GM23338 (cell line): ENCODE measurements at places on chromosomes 13 and 19.

GRCh38 chr13:60066226-60066625 is 97.5 kb downstream of the DIAPH3 start:
- DNase-seq = no peak

- peak; percentile 56 for DNase-seq
Measured at GRCh38 chr13:97142452-97142851, 79.7 kb upstream of the MBNL2 start.

DNA sequence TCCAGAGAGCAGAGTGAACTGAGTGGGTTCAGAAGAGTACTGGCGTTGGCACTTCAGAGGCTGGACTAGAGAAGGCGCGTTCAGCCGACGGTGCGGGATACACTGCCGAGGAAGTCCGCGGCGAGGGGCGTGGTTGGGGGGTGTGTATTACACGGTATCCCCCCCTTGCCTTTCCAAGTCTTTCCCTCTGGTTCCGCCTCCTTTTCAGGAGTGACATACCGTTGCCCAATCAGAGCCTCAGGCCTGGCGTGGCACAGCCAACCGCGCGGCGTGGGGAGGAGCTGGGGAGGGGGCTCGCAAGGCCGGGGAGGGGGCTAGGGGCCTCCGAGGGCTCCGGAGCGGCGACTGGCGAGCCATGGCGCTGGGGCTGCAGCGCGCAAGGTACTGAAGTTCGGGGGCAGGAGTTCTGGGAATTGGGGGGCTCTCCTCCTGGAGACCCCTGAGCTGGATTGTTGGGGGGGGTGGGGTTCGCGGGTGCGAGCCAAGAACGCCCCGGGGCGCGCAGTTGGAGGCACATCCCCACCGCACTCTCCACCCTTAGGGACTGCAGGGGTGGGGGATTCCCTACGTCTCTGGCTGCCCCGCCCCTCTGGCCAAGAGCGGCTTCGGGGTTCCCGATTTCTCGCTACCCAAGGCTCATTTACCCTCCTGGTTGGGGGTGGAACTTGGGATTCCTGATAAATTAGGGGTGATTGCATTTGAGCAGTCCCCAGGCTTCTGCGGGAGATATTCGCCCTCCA is at the start of gene HIF3A:
Gene HIF3A (plus strand): TSS at position 321 of the 740 bp plus-strand sequence. CDS start 35 bp downstream, at position 356.
- DNase-seq = peak; percentile 99

DNA sequence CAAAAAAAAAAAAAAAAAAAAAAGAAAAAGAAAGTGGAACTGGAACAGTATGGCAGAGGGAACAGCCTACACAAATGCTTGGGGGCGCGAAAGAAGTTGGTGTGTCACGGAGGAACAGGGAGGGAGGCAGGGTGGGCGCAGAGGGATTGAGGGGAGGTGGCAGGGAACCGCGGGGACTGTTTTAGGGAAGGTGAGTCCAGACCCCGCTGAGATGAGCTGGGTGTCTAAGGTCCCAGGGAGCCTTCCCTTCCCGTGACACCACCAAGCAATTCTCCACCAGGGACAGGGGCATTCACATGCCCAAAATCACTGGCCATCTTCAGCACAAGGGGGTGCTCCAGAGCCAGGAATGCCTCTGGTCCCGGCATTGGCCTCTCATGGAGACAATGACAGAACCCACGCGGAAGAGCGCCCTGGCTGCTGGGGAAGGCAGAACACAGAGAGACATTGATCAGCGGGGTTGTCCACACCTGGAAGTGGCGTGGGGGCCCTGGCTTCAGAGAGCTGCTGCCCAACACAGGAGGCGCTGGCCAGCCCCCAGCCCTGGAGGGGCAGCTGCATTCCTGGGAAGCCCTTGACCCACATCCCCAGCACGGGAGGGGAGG is 6.9 kb downstream of the PEAK3 start:
- DNase-seq = peak; percentile 87

DNA sequence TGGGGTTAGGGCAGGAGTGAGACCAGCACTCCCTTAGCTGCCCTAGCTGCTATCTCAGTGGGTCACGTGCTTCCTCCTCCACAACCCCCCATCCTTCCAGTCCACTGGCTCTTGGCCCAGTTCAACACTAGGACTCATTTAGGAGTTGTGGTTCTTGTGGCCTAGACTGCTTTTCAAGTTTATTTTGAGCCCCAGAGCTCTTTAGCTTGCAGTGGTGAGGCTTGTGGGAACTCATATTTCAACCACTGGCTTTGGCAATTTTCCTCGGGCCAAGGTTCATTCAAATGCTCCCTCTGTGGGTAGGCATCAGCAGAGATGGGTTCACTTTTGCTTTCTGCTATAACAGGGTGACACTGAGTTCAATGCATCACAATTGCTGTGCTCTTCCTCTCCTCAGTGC is 436.2 kb upstream of the SLITRK5 start:
- DNase-seq = no peak

GRCh38 chr13:112685896-112686295 is 3.9 kb upstream of the ATP11A start:
- no peak for DNase-seq

DNA sequence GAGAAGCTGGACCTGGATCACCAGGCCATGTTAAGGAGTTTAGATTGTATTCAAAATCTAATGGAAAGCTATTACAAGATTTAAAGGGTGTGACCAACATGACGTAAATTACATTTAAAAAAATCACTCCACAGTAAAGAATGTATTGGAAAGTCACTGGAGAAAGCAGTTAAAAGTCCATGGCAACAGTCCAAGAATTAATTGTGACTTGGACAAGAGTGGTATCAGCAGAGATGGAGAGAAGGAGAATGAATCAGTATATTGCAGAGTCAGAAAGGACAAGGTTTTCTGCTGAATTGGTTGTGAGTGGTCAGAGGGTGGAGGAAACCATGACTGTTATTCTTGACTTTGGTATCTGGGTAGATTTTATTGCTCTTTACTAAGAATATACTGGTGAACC is 535.1 kb upstream of the SLITRK1 start:
- DNase-seq = no peak

GRCh38 chr19:42285988-42286348 is 16.0 kb upstream of the PRR19 start:
- no peak for DNase-seq
